ENCODE measurements at places on chromosomes 7 and 10.

- H3K27ac ChIP-seq: peak overlapping the region; percentile 78
- no peaks in the 10 kb centered on the region for H3K27me3 ChIP-seq
- no peaks in the 10 kb centered on the region for H3K36me3 ChIP-seq
- peak; percentile 73 for DNase-seq
Observed at GRCh38 chr7:106216517-106216922, 68.3 kb downstream of the NAMPT start.

DNA sequence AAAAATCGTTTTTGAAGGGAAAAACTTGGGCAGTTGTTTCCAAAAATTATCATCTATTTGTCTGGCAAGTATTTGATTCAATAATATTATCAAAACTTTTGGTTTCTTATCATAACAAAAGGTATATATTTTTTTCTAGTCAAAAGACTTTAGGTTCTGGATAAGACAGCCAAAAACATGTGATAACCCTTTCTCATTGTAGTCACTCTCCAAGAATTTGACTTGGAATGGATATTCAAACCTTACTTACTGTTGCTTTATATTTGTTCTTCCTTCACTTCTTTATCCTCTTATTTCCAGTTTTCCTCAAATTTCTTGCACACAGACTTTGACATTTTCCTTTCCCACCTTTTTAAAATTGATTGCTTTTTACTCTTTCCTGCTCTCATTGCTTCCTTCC, 140.9 kb upstream of the FAM3C start:
- no peak overlapping the region for H3K27ac ChIP-seq
- no peak for DNase-seq
- H3K36me3 ChIP-seq: no peaks in the 10 kb centered on the region
- no peaks in the 10 kb centered on the region for H3K4me1 ChIP-seq
- no peak overlapping the region for H3K4me3 ChIP-seq

GRCh38 chr7:4854916-4855315, 6.9 kb downstream of the PAPOLB start:
- no peak for DNase-seq
- no peak overlapping the region for H3K4me3 ChIP-seq
- H3K4me1 ChIP-seq: no peaks in the 10 kb centered on the region
- no peaks in the 10 kb centered on the region for H3K27me3 ChIP-seq

- no peak overlapping the region for H3K27ac ChIP-seq
- no peak for DNase-seq
- H3K27me3 ChIP-seq: no peaks in the 10 kb centered on the region
- H3K36me3 ChIP-seq: no peaks in the 10 kb centered on the region
Observed at GRCh38 chr10:19041171-19041570, 7.4 kb upstream of the MALRD1 start.

DNA sequence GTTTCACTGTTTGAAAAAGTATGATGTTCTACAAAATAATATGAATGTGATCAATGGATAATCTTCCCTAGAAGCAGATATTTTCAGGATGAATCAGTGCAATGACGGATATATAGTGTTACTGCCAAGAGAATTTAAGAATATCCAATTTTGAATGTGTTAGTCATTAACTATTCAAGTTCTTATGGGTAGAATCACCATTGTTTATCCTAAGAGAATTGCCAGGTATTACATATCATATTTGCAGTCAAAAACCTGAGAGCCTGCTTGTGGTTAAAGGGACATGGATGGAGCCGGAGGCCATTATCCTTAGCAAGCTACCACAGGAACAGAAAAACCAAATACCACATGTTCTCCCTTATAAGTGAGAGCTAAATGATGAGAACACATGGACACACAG, 26.9 kb downstream of the AHR start:
- no peak for DNase-seq
- peaks cover 7% of the 10 kb centered on the region for H3K36me3 ChIP-seq
- no peaks in the 10 kb centered on the region for H3K4me1 ChIP-seq
- H3K27me3 ChIP-seq: no peaks in the 10 kb centered on the region

DNA sequence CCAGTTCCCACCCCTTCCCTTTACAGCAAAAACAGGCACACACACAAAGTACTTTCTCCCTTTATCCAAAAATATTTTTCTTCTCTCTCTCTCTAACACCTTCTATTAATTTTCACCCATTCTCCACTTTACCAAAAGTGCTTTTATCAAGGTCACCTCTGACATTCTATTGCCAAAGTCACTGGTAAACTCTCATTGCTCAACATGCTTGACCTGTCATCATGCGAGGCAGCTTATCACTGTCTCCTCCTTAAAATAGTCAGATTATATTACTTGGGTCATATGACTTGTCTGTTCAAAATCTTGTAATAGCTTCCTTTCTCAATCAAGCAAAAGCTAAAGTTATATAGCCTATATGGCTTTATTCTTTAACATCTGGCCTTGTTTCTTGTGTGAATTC, 28.6 kb downstream of the MACC1 start:
- no peaks in the 10 kb centered on the region for H3K4me1 ChIP-seq
- no peaks in the 10 kb centered on the region for H3K27me3 ChIP-seq
- no peak for DNase-seq
- H3K4me3 ChIP-seq: no peak overlapping the region
- H3K36me3 ChIP-seq: no peaks in the 10 kb centered on the region
- H3K27ac ChIP-seq: no peak overlapping the region

- H3K36me3 ChIP-seq: no peaks in the 10 kb centered on the region
- no peaks in the 10 kb centered on the region for H3K27me3 ChIP-seq
- no peaks in the 10 kb centered on the region for H3K4me1 ChIP-seq
- no peak for DNase-seq
- no peak overlapping the region for H3K27ac ChIP-seq
- no peak overlapping the region for H3K4me3 ChIP-seq
Observed at GRCh38 chr7:121307021-121307574, 21.7 kb upstream of the WNT16 start.

GRCh38 chr10:79981450-79982361, 32.8 kb upstream of the SFTPD start:
- H3K4me3 ChIP-seq: peak overlapping the region; percentile 96
- peaks cover 10% of the 10 kb centered on the region for H3K4me1 ChIP-seq
- H3K27me3 ChIP-seq: no peaks in the 10 kb centered on the region
- DNase-seq: peak; percentile 71
- H3K36me3 ChIP-seq: no peaks in the 10 kb centered on the region

DNA sequence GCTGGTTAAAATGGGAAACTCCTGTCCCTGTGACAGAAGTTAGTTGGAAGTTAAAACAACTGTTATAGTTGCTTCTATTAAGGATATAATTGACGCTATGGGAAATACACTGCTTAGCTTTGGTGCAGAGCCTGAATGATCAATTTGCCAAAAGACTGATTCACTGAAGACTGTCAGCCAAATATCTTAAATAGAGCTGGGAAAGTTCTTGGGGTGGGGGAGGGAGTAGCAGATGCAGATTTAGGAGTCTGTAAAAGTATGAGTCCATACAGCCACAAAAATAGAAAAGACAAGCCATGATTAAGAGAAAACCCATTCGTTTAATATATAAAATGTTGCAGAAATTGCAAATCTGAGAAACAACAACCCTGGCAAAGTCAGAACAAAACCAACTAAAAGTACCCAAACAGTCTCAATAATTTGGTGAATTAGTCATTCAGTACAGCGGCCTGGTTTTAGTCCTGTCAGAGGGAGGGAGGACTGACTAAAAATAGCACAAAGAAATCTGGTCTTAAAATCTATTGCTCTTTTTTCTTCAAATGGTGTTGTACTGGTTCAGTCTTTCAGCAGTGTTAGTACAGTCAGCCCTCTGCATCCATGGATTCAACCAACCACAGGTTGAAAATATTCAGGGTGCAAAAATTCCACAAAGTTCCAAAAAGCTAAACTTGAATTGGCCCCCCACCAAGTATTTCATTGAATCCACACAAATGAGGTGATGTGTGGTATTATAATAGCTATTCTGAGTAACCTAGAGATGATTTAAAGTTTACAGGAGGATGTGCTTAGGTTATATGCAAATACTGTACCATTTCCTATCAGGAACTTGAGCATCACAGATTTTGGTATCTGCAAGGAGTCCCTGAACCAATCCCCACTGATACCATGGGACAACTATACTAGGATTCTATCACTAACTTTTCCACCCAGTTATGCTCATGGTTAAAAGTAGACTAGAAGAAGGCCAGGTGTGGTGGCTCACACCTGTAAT, 30.0 kb downstream of the STK17A start:
- H3K36me3 ChIP-seq: peaks cover 9% of the 10 kb centered on the region
- no peaks in the 10 kb centered on the region for H3K4me1 ChIP-seq
- DNase-seq: no peak
- H3K4me3 ChIP-seq: no peak overlapping the region
- no peaks in the 10 kb centered on the region for H3K27me3 ChIP-seq
- peak overlapping the region; percentile 67 for H3K27ac ChIP-seq

DNA sequence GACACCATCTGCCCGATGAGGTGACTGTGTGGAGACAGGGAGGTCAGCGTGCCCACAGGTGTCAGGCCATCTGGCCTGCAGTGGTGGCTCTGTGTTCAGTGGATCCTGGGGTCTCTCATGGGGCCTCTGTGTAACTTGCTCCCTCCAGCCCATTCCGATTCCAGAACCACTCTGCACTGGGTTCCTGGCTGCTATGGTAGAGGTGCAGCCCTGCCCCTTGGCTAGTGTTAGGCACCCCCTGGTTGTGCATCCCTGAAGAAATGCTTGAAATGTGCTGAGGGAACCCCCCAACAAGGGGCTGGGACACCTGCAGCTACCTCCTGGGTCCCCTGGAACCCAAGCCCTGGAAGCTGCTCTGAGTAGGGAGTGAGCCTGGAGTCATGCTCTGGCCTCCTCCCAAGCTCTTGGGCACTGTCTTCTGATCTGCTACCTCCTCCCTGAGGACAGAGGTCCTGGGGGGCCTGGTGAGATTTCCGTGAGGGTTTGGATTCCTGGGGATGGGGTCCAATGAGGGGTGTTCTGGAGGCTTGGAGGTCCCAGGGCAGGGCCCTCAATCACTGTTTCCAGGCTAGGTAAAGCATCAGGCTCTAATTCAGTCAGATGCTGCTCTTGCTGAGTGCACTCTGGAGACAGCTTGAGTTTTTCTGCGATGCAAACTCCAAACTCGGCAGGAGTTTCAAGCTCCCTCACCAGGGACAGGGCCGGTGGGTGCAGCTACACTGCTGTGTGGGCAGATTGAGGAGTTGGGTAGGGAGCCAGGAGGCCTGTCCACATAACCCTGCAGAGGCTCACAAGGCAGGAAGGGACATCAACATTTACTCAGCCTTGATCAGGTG, 27.7 kb downstream of the RAMP3 start:
- H3K27ac ChIP-seq: no peak overlapping the region
- H3K4me1 ChIP-seq: no peaks in the 10 kb centered on the region
- no peaks in the 10 kb centered on the region for H3K36me3 ChIP-seq
- no peaks in the 10 kb centered on the region for H3K27me3 ChIP-seq

- no peaks in the 10 kb centered on the region for H3K27me3 ChIP-seq
- H3K36me3 ChIP-seq: no peaks in the 10 kb centered on the region
- H3K27ac ChIP-seq: no peak overlapping the region
- no peak for DNase-seq
- no peak overlapping the region for H3K4me3 ChIP-seq
Observed at GRCh38 chr7:90853205-90853604, 257.1 kb downstream of the CDK14 start.

GRCh38 chr7:31444196-31444595, 69.7 kb upstream of the ITPRID1 start:
- H3K4me3 ChIP-seq: no peak overlapping the region
- DNase-seq: no peak

GRCh38 chr7:1883031-1883761, 213.1 kb downstream of the ELFN1 start:
- no peak for DNase-seq
- H3K27me3 ChIP-seq: no peaks in the 10 kb centered on the region
- no peaks in the 10 kb centered on the region for H3K36me3 ChIP-seq

GRCh38 chr7:24932815-24933214, 47.2 kb downstream of the OSBPL3 start:
- no peaks in the 10 kb centered on the region for H3K27me3 ChIP-seq
- DNase-seq: no peak
- no peak overlapping the region for H3K27ac ChIP-seq

DNA sequence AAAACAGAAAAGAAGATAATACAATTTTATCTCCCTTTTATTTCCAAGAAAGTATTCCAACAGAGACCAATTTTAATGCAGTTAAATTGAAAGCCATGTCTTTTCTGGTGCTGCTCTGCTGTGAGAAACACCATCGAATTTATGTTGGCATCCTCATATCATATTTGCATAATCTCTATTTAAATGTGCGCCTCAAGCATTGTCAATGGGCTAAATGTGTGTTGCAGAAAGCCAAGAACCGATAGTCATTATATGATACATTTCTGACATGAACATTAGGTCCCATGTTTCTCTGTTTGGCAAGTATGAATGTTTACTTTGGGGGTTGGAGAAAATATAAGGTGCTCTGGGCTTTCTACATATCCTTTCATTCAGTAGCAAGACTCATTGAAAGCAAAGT, 1023.5 kb upstream of the CELF2 start:
- no peak overlapping the region for H3K27ac ChIP-seq
- no peaks in the 10 kb centered on the region for H3K27me3 ChIP-seq
- DNase-seq: no peak

GRCh38 chr7:35752742-35753141, 48.1 kb upstream of the SEPTIN7 start:
- H3K27ac ChIP-seq: no peak overlapping the region
- no peak for DNase-seq
- H3K4me1 ChIP-seq: peaks cover 10% of the 10 kb centered on the region
- H3K36me3 ChIP-seq: no peaks in the 10 kb centered on the region
- H3K27me3 ChIP-seq: no peaks in the 10 kb centered on the region

GRCh38 chr10:131944976-131945695, 36.6 kb downstream of the BNIP3 start:
- no peak for DNase-seq
- H3K27me3 ChIP-seq: no peaks in the 10 kb centered on the region
- no peak overlapping the region for H3K4me3 ChIP-seq
- no peaks in the 10 kb centered on the region for H3K4me1 ChIP-seq

GRCh38 chr10:97849687-97850402, at the start of gene GOLGA7B:
GOLGA7B (plus strand) TSS chr10:97849843; CDS start chr10:97850304, 461 bp downstream.
- peaks cover 56% of the 10 kb centered on the region for H3K27me3 ChIP-seq
- H3K4me1 ChIP-seq: no peaks in the 10 kb centered on the region
- H3K4me3 ChIP-seq: peak within 1 kb of the TSS; percentile 63
- no peaks in the 10 kb centered on the region for H3K36me3 ChIP-seq

- peaks cover 8% of the 10 kb centered on the region for H3K4me1 ChIP-seq
- no peaks in the 10 kb centered on the region for H3K36me3 ChIP-seq
- H3K4me3 ChIP-seq: no peak overlapping the region
- DNase-seq: no peak
Observed at GRCh38 chr7:19020062-19020461, 97.4 kb downstream of the TWIST1 start.

- H3K4me1 ChIP-seq: no peaks in the 10 kb centered on the region
- H3K4me3 ChIP-seq: peak overlapping the region; percentile 36
- H3K27ac ChIP-seq: no peak overlapping the region
- H3K36me3 ChIP-seq: no peaks in the 10 kb centered on the region
- DNase-seq: peak; percentile 82
Observed at GRCh38 chr7:101688183-101688831, 59.2 kb upstream of the MYL10 start.
